ENCODE measurements at places on chromosomes 12 and 14.

DNA sequence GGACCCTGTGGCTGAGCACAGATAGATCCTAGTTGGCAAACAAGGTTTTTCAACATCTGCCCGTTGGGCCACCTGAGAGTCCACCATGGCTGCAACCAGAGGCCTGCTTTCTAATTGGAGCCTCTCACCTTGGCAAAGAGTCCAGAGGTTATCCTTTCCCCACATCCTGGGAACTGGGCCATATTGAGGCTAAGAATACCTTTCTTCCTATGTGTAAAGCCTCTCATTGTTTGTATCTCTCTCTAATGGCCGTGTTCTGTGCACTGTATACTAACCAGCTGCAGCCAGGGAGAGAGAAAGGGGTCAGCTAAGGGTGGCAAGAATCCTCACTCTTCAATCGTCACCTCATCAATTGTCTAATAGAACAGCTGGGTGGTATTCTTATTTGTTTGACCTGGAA is 79.1 kb upstream of the ST8SIA1 start:
- no peak for DNase-seq

GRCh38 chr12:119412306-119412705 is 77.8 kb downstream of the CCDC60 start:
- DNase-seq: no peak

GRCh38 chr12:9925705-9926393 is 6.3 kb downstream of the CLEC2A start:
- peak; percentile 63 for DNase-seq

DNA sequence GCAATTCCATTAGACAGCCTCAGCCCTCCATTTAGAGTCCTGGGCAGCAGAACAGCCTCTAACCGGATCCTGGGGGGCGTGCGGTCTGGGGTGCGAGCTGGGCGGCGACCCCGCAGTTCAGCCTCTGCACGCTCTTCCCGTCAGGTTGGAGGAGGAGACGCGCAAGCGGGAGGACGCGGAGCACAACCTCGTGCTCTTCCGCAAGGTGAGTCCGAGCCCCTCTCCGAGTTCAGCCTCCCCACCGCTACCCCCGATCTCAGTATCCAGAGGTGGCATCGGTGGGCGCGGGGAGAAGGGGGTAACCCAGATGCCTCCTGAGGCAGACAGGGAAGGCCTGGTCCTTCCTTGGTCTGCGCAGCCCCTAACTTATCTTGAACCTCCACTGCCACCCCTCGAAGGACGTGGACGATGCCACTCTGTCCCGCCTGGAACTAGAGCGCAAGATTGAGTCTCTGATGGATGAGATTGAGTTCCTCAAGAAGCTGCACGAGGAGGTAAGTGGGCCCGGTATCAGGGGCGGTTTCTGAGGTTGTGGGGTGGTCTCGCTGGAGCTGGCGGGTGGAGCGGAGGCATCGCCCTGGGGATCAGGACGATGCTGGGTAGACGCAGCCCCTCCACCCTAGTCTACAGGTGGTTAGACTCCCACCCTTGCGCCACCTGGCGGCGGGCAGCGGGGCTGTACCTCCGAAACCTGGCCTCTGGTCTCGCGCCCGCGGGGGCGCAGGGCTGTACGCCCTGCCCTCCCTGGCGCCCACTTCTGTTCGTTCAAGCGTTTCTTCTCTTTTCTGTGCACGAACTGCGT is 1.3 kb downstream of the PRPH start:
- DNase-seq: peak; percentile 68

DNA sequence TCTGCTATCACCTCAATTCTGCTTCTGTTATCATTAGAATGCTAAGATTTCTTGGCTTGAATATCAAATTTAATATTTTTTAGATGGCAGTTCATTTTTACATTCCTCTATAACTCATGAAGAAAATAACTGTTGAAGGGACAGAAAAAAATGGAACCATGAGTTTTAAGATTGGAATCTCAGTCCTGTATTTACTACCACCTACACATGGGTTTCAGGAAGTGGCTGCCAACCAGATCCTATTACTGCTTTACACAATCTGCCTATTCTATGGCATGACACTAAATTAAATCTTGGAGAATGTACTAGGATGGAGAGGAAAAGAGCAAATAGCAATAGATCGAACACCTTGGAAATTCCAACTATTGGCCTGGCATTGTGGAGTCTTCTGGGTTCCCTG is 140.8 kb downstream of the DUSP6 start:
- no peak for DNase-seq

GRCh38 chr12:78181544-78182162 is 351.0 kb downstream of the NAV3 start:
- no peak for DNase-seq

GRCh38 chr14:104925855-104926609 is 1.4 kb downstream of the PLD4 start:
- no peak for DNase-seq

Data from CD4-positive, alpha-beta T cell treated with Interleukin-21 for 1 hour (primary cell).